ENCODE measurements at places on chromosomes 11 and 22.

DNA sequence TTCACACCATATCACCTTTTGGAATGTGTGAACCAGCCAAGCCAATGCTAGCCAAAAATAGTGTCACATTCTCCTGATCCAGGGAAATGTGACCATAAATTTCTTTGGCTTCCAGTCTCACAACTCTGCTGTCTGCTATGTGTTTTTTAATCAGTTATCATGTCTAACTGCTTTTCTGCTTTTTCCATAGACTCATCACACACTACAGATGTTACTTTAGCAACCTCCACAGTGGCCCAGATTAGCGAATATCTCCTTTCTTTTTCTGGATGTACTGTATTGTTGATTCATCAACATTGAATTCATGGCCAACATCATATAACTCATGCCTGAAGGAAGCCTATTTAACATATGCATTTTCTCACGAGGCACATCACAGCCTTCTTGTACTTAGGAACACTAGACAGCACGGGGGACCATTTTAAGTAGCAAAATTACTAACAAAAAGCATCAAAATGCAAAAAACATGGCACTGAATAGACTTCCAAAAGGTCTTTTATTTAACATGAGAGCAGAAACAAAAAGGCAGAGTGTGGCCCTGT lies 73.1 kb upstream of the POU2AF2 start:
- no peak for DNase-seq

- no peak for DNase-seq
These were observed 1.0 kb downstream of the ZNF70 start for GRCh38 chr22:23749841-23750301.

- no peak for DNase-seq
These were observed 1428.6 kb downstream of the LRRC4C start for GRCh38 chr11:40030867-40031266.

- DNase-seq, result no peak
These were observed 175.2 kb downstream of the TMEM135 start for GRCh38 chr11:87212891-87213290.

DNA sequence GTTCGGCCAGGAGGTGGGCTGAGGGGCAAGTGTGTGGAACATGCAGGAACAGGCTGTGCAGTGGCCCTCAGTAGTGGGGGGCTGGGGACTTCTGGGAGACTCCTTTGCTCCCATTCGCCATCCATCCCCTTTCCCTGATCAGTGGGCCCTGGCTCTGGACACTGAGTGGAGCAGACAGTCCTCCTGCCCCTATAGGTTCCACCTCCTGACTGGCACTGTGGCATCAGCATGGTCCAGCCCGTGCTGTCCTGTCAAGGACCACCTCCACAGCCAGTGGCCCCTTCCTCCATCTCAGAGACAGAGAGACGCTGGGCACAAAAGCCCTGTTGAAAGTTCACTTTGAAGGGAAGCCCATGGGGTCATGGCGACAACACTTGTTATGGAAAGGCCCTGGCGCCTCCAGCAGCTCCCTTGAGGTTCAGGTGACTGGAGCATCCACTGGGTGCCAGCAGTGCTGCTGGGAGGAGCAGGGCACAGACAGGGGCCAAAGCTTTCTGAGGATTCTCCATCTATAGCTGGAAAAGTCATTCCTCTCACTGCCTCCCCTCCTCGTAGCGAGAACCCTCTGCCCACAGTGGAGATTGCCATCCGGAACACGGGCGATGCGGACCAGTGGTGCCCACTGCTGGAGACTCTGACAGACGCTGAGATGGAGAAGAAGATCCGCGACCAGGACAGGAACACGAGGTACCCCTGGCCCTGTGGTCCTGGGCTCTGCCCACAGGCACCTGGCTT lies 5.6 kb downstream of the DERL3 start:
- DNase-seq, result no peak

- no peak for DNase-seq
These were observed 1.9 kb downstream of the EPS8L2 start for GRCh38 chr11:707817-708420.

GRCh38 chr22:42353883-42354727 lies 78.1 kb downstream of the NFAM1 start:
- DNase-seq, result no peak

GRCh38 chr22:49824185-49824925 lies 3.3 kb downstream of the BRD1 start:
- no peak for DNase-seq

DNA sequence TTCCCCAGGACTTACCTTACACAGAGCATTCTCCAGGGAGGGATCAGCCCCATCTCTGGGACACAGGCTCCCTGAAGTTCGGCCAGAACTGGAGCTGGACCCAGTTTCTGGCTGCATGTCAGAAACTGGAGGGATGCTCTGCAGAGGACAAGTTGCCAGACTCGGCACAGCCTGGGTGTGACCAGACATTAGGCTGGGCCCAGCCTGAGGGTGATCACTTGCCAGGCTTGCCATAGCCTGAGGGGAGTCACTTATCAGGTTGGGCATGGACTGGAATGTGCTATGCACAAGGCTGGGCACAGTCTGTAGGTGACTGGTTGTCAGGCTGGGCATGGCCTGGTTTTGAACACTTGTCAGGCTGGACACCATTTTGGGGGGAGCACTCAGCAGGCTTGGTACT lies 30.7 kb upstream of the STK33 start:
- DNase-seq, result no peak

- no peak for DNase-seq
These were observed 12.3 kb downstream of the CAT start for GRCh38 chr11:34451053-34451452.

Data from substantia nigra (tissue), 51 donors.